Mesenchymal stem cell (in vitro differentiated cells and primary cell): ENCODE measurements at places on chromosomes 6 and 20.

GRCh38 chr6:151731313-151731712 is 76.2 kb upstream of the ESR1 start:
- no peaks in the 10 kb centered on the region for H3K27me3 ChIP-seq
- no peak for DNase-seq
- H3K4me1 ChIP-seq, result no peaks in the 10 kb centered on the region
- H3K27ac ChIP-seq, result no peak overlapping the region

DNA sequence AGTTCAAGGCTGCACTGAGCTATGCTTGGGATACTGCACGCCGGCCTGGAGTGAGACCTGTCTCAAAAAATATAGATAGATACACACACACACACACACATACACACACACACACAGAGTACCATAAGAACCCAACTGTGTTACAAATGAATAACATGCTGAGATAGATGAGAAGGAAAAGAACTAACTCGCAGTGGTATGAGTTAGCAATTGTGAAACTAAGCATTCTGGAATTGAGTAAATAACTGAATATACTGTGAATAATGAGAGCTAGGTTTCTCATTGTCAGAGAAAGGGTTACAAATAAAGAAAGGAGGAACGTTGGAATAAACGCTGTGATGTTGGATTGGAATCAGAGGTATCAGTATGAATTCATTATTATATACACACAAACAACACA is 14.6 kb upstream of the FAXC start:
- no peak overlapping the region for H3K27ac ChIP-seq
- no peaks in the 10 kb centered on the region for H3K4me1 ChIP-seq
- H3K4me3 ChIP-seq, result no peak overlapping the region
- H3K27me3 ChIP-seq, result peaks cover 15% of the 10 kb centered on the region
- no peak for DNase-seq

DNA sequence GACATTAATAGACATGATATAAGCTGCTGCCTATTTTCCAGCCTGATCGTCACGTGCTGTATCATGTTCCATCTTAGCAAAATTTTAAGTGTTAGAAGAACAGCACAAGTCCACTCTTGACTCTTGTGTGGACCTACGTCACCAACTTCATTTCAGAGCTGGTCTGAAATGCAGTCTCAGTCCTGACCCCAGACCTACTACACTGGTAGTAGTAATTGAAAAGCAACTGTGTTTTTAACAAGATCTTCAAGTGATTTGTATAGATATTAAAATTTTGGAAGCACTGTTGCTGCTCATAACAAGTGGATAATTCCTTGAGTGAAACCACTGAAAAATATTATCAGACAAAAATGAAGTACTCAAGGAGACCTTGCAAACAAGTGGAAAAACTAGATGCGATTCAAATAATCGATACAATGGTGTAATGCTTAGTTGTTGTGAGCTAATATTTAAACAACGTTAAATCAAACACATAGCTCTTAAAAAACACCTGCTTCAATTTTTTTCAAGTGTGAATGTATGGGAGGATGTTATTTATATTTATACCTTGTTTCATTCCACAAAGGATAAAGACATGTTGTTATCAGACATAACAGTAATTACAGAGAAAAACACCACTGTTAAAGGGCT is 110.9 kb upstream of the JAG1 start:
- H3K27me3 ChIP-seq, result no peaks in the 10 kb centered on the region
- H3K27ac ChIP-seq, result no peak overlapping the region
- H3K36me3 ChIP-seq, result no peaks in the 10 kb centered on the region
- no peak overlapping the region for H3K4me3 ChIP-seq

GRCh38 chr20:1369970-1370369 is 22.9 kb downstream of the FKBP1A start:
- DNase-seq, result no peak
- H3K4me3 ChIP-seq, result no peak overlapping the region
- H3K4me1 ChIP-seq, result peaks cover 11% of the 10 kb centered on the region
- peaks cover 69% of the 10 kb centered on the region for H3K36me3 ChIP-seq
- no peak overlapping the region for H3K27ac ChIP-seq
- H3K27me3 ChIP-seq, result no peaks in the 10 kb centered on the region
